ENCODE measurements at places on chromosomes 16 and 17.

- no peak for DNase-seq
Observed at GRCh38 chr17:50027172-50027880, 28.6 kb upstream of the ITGA3 start.

DNA sequence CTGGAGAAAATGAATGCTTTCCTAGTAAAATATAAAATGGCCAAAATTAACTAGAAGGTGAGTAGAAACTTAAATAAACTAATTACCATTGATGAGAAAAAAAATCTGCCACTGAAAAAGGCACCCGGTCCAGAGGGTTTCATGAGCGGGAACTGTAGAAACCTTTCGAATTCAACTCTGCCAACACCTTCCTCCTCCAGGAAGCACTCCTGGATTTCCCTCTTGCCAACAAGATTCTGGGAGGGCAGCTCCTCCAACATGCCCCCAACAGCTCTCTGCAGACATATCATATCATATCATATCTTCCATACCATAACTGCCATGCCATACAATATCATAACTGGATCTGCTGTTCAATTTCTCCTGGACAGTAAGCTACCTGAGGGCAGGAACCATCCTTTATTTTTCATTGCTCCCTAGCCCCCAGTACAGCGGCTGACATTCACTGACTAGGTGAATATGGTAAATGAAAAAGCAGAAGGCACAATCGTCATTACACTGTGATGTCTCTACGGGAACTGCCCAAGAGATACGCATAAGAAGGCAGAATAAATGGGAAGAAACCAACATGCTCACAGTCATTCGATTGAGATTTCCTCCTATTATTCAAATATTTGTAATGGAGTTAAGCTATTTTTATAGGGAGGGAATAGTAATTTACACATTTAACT, 9.2 kb downstream of the ARHGAP27 start:
- DNase-seq, result no peak

DNA sequence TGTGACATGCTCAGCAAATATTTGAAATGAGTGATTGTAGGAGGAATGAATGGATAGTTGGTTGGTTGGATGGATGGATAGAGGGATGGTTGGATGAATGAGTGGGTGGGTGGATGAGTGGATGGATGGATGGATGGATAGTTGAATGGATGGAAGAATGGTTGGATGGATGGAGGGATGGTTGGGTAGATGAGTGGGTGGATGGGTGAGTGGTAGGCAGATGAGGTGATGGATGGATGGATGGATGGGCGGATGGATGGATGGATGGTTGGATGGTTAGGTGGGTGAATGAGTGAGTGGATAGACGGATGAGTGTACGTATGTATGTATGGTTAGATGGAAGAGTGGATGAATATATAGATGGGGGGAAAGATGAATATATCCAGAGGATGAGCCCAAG, 137.7 kb downstream of the RBFOX1 start:
- DNase-seq, result no peak

DNA sequence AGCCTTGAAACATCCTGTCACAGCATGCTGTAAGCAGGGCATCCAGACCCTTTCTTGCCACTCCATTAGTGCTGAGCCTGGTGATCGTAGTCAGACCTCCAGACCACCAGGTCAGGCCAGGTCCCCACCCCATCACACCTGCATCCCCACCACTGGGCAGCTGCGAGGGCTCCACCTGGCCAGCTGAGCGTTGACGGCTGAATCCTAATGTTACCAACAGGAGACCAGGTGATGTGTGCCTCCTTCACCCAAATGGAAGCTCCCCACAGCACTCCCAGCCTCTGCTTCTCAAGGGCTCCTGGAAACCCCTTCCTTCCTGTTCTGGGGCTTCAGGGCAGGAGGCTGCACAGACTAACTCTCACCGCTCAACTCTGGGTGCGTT, 189.4 kb downstream of the C16orf95 start:
- DNase-seq, result no peak

DNA sequence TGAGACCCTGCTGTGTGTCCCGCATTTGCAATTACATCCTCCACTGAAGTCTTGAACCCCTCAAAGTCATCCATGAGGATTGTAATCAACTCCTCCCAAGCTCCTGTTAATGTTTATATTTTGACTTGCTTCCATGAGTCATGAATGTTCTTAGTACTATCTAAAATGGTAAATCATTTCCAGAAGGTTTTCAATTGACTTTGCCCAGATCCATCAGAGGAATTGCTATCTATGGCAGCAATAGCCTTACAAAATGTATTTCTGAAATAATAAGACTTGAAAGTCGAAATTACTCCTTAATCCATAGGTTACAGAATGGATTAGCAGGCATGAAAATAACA, 2.5 kb upstream of the C16orf87 start:
- DNase-seq, result no peak

DNA sequence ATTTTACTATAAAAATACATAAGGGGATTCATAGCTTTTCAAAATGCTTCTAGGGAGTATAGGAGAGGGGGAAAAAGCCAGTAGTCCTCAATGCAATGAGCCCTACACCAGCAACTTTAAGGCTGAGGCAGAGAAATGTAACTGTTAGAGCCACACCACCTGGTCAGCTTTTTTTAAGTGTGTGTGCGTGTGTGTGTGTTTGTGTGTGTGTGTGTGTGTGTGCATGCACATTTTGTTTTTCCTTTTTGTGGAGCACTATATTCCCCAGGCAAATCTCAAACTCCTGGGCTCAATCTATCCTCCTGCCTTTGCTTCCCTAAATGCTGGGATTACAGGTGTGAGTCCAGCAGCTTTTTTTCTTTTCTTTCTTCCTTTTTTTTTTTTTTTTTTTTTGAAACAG, 2.3 kb upstream of the MEIOC start:
- no peak for DNase-seq

DNA sequence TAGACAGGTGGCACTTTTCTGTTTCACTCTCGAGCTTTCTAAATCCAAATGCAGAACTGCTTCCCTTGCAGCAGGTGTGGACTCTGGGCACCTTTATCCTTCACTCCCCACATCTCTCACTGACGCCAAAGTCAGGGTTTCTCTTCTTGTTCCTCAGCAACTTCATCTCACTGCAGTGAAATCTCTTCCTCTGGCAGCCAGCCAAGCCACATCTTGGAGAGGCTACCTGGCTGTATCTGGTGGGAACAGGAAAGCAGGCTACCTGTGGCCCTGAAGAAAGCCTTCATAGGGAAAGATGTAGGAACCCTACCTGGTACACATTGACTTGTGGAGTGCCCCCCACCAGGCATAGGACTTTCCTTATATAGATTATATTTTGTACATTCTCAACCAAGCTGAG, 159.1 kb downstream of the UTP18 start:
- peak; percentile 57 for DNase-seq

- DNase-seq, result no peak
Observed at GRCh38 chr17:72063756-72064450, 56.9 kb upstream of the SOX9 start.

- peak; percentile 58 for DNase-seq
Observed at GRCh38 chr17:35898283-35899070, 18.3 kb upstream of the CCL5 start.

DNA sequence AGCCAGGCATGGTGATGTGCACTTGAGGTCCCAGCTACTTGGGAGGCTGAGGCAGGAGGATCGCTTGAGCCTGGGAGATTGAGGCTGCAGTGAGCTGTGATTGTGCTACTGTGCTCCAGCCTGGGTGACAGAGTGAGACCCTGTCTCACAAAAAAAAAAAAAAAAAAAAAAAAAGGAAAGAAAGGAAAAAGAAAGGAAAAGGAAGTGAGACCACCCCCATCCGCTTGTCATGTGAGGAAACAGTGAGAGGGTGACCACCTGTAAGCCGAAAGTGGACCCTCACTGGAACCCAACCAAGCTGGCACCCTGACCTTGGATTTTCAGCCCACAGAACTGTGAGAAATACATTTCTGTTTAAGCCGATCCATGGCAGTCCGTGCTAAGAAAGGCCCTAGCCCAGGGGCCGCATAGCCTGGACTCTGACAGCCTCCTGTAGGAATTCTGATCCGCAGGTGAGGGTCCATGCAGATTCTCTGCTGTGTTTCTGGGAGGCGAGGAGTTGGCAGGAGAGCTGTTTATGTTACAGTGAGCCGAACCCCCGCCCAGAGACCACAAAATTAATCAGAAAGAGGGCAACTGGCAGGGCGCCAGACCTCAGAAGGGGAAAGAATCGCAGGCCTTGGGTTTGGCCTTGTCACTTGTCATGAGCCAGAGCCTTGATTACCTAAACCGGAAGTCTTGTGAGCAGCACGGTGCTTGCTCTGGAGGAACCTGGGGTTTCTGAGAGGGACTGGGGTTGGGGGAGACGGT, 945 bp downstream of the SGSH start:
- peak; percentile 96 for DNase-seq

GRCh38 chr17:63191610-63192009, 225.6 kb downstream of the TANC2 start:
- DNase-seq, result no peak

GRCh38 chr17:49157784-49158183, 25.2 kb downstream of the B4GALNT2 start:
- DNase-seq, result no peak

GRCh38 chr16:50675686-50676610, 5.2 kb downstream of the SNX20 start:
- no peak for DNase-seq

DNA sequence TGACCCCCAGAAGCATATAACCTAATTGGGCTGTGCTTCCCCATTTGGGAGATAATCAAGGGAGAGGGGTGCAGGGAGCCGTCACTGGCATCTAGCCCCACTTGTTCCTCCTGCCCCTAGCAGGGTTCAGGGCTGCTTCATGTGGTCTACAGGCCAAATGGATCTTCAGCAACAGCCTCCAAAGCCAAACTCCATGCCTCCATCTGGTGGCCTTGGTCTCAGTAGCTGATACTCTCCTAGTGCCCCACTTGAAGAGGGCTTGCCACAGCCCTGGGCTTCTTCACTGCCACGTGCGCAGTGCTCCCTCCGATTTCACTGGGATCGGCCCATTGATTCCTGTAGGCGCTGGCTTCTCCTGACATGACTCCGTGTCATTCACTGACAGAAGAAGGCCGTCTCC, 24.6 kb downstream of the LYRM9 start:
- no peak for DNase-seq

DNA sequence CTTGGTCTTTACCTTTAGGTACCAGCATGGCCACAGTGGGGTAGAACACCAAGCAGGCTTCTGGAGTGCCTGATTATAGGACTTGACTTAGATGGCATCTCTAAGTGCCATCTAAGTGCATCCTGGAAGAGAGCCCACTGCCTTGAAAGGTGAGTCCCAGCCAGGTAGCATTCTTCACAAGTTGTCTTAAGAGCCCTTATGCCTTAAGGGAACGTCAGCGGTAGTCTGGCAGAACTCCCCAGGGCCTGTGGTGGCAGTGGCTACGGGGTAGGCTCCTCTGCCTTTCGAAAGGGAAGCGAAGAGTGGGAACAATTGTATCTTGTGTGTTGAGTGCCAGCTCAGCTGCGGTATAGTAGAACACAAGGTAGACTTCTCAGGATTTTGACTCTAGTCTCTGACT, 549.0 kb downstream of the HS3ST4 start:
- no peak for DNase-seq

- no peak for DNase-seq
Observed at GRCh38 chr17:61286449-61286848, 113.2 kb upstream of the TBX2 start.

GRCh38 chr17:42672038-42672437, 4.8 kb downstream of the PLEKHH3 start:
- no peak for DNase-seq

GRCh38 chr16:22347100-22347820, 27.2 kb downstream of the CDR2 start:
- no peak for DNase-seq

Data from CD4-positive, alpha-beta T cell treated with Interleukin-6 for 4 hours (primary cell).